ENCODE measurements at places on chromosomes 6 and 20.

DNA sequence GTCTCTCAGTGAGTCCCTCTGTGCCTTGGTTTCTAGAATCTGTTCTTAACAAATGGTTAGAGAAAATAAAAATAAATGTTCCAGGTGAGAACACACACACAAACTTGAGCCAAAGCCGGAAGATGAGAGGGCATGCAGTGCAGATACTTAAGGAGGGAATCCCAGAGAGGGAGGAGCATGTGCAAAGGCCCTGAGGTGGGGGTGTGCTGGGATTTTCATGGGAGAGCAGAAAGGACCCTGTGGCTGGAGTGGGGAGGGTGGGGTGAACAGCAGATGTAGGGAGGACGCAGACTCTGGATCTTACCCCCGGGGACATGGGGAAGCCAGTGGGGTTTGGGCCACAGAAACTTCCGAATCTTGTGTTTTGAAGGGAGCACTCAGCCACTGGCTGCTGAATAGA, 17.5 kb downstream of the TFAP2C start:
- DNase-seq = no peak

- no peak for DNase-seq
These were observed 3.2 kb downstream of the WFDC8 start for GRCh38 chr20:45575931-45576330.

GRCh38 chr6:121236984-121237383, 97.3 kb downstream of the TBC1D32 start:
- DNase-seq = no peak

- peak; percentile 45 for DNase-seq
These were observed 29.6 kb downstream of the PMEPA1 start for GRCh38 chr20:57680131-57680716.

DNA sequence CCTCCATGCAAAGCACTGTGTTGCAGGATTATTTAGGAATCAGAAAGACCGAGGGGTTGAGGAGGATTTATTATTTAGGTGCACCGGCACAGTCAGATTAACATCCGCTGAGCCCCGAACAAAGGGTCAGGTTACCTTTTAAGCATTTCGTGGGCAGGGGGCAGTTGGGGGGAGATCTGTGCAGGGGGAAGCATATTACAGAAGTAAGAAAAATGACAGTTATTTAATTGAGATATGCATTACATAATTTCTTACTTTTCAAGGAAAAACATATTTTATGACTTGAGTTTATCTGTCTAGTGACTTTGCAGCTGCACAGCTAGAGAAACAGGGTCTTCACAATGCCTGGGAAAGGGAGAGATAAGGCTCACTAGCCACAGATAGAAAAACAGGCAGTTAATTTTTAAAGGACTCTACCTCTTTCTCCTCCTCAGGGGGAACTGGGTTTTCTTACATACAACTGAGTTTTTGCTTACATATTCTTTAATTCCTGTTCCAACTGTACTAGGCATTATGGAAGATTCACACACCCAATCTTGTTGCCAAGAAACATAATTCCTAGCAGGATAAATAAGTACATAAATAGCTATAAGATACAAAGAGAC, 1.7 kb upstream of the HINT3 start:
- DNase-seq = no peak

Measured in M059J (cell line).